Effector memory CD8-positive, alpha-beta T cell (primary cell): ENCODE measurements at places on chromosomes 12 and 14.

- H3K36me3 ChIP-seq: no peaks in the 10 kb centered on the region
- H3K4me1 ChIP-seq: no peaks in the 10 kb centered on the region
- DNase-seq: no peak
- H3K27me3 ChIP-seq: no peaks in the 10 kb centered on the region
These were observed 841.1 kb downstream of the TMTC2 start for GRCh38 chr12:83527810-83528209.

GRCh38 chr12:53481939-53482586 lies 17.2 kb downstream of the MAP3K12 start:
- no peak overlapping the region for H3K27ac ChIP-seq
- peaks cover 97% of the 10 kb centered on the region for H3K36me3 ChIP-seq
- no peaks in the 10 kb centered on the region for H3K27me3 ChIP-seq
- H3K4me1 ChIP-seq: peaks cover 13% of the 10 kb centered on the region

DNA sequence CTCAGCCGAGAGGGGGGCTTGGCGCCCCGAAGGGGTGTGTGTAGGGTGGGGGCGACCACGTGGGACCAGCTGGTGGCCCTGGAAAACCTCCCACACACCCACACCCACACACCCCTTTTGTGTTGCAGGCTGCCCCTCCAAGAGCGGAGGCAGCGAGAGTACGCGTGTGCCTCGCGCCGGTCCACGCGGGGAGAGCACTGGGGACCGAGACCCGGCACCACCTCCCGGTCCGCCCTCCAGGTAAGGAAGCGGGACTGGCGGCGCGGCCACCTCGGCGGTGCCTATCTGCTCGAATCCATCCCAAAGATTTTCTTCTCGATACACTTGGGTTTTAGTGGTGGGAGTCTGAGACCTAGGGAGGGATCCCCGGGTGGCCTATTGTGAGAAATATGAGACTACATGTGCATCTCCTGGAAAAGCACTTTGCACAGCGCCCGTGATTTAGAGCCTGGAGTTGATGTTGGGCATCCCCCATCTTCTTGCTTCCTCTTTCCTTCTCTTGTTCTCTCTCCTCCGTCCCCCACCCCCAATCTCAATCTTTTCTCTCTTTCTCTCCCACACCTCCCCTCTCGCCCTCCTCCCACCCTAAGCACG lies 393 bp downstream of the SYT1 start:
- no peak overlapping the region for H3K4me3 ChIP-seq
- H3K27me3 ChIP-seq: no peaks in the 10 kb centered on the region
- H3K27ac ChIP-seq: no peak overlapping the region
- no peak for DNase-seq

- H3K4me3 ChIP-seq: no peak overlapping the region
- no peaks in the 10 kb centered on the region for H3K4me1 ChIP-seq
- DNase-seq: no peak
- no peaks in the 10 kb centered on the region for H3K36me3 ChIP-seq
- H3K27ac ChIP-seq: no peak overlapping the region
These were observed 15.2 kb downstream of the STON2 start for GRCh38 chr14:81384900-81385299.

- DNase-seq: no peak
- H3K27me3 ChIP-seq: peaks cover under 1% of the 10 kb centered on the region
- peaks cover 46% of the 10 kb centered on the region for H3K36me3 ChIP-seq
- no peak overlapping the region for H3K27ac ChIP-seq
- no peak overlapping the region for H3K4me3 ChIP-seq
These were observed 3.4 kb downstream of the DCTN2 start for GRCh38 chr12:57543581-57543980.

- peaks cover 66% of the 10 kb centered on the region for H3K4me1 ChIP-seq
- H3K27me3 ChIP-seq: no peaks in the 10 kb centered on the region
- H3K27ac ChIP-seq: no peak overlapping the region
These were observed 9.7 kb downstream of the NAP1L1 start for GRCh38 chr12:76074701-76075336.

- DNase-seq: no peak
- H3K27ac ChIP-seq: no peak overlapping the region
These were observed 263.3 kb downstream of the SLC16A7 start for GRCh38 chr12:59859171-59859510.

- no peaks in the 10 kb centered on the region for H3K27me3 ChIP-seq
- no peak overlapping the region for H3K4me3 ChIP-seq
- peaks cover 32% of the 10 kb centered on the region for H3K4me1 ChIP-seq
- no peak overlapping the region for H3K27ac ChIP-seq
These were observed 45.5 kb upstream of the BCL11B start for GRCh38 chr14:99317231-99318090.
